ENCODE measurements at places on chromosomes 2 and 18.

DNA sequence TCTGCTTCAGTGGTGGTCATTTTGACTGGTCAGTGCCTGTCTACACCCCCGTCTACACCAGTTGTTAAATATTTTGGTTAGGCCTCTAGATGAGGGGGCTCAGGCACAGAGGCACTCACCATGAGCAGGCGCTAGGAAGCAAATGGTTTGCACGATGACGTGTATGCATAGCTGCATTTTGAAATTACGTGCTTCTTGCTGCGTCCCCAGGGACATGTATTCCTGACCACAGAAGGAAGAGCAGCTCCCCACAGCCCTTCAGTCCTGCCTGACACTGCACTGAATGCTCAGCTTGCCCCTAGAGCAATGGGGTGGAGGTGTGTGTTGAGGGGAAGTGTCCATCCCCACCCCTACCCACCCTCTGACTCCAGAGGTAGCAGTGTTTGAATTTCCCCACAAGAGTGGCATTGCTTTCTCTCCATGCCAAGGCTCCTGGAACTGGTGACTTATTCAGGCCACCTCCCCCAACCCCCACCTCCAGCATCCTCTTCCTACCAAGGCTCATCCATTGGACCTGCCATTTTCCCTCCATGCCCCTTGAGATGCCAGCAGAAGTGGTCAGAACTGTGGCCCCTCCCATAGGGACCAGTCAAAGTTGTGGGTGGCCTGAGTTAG, 11.4 kb upstream of the ZAP70 start:
- DNase-seq: no peak

DNA sequence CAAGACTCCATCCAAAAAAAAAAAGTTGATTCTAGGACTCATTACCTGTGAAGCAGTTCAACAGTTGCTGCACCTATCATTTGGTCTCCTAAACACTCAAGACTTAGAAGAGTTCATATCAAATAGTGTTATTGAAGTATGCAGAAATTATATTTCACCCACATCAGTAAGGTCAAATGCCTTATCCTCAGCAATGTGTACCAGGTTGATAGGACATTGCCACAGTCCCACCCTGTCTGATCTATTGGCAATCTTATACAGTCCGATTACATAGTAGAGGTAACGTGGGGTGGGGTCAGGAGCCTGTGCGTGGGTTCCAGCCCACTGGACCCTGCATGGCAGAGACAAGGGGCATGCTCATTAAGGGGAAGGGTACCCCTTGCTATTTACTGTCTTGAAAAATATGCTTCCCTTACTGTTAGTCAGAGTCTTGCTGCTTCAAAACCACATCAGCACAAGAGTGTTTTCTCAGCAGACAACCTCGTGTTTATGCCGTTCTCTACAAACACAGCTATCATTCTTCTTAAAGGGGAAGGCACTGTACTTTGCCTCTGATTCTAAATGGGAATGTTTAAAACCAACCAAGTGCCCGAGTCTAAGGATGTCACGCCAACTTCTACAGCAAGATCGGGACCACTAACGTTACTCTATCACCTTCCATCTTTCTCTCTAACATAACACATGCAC, 115.2 kb downstream of the MTCL1 start:
- DNase-seq: no peak

DNA sequence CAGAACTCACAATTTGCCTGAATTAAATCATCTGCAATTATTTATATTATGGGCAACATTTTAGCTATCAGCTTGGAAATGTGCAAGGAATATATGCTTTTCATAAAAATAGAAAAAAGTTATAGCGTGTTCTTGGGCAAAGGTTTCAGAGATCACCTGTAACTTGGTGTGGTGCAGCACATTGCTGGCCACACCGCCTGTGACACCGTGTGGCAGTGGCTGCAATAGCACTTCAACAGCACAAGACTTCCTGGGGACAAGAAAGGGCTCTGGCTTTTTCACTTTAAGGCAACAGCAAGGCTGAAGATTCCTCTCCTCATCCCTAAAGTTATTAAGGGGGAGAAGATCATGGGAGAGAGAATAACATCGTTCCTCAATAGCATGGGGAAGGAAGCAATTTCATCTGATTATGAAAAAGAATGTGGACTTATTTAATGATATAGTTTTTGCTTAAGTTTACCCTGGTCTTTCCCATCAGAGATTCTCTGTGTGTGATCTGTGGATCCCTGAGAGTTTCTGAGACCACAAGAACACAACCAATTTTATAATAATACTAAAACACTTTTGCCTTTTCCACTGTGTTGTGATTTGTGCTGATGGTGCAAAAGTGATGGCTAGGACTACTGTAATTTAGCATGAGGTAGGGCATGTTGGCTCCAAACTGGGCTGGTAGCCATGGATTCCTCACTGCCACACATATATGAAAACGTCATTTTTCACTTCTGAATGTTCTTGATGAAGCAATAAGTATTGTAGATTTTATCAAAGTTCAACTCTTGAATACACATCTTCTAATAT, 15.0 kb upstream of the SERPINB3 start:
- DNase-seq: no peak

DNA sequence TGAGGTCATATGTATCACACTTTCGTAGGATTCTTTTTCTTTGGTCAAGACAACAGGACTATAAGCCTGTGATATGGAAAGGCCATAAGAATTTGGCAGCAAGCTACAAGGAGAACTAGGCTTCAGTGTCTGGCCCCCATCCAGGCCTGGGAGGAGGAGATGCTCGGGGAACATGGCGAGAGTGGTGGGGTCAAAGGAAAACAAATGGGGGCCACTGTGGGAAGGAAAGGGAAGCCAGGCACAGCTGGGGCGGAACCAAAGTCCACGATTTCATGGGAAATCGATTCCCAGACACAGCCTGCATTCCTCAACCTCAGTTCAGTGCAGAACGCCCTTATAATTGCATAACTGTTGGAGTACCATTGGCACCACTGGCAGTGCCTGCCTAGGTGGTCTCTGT, 58.2 kb downstream of the MBP start:
- DNase-seq: no peak

DNA sequence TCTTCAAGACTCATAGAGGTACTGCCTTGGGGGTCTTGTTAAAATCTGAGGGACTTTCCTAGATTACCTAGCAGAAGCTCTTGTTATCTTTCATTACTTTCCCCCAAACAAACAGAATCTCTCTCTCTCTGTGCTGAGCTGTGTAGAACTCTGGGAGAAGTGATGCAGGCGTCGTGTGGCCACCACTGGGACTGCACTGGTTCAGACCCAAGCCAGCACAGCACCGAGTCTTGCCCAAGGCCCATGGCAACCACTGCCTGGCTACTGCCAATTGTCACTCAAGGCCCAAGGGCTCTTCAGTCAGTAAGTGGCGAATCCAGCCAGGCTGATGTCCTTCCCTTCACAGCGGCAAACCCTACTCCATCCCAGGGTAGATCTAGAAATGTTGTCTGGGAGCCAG, 28.6 kb downstream of the PPP1R1C start:
- DNase-seq: no peak

DNA sequence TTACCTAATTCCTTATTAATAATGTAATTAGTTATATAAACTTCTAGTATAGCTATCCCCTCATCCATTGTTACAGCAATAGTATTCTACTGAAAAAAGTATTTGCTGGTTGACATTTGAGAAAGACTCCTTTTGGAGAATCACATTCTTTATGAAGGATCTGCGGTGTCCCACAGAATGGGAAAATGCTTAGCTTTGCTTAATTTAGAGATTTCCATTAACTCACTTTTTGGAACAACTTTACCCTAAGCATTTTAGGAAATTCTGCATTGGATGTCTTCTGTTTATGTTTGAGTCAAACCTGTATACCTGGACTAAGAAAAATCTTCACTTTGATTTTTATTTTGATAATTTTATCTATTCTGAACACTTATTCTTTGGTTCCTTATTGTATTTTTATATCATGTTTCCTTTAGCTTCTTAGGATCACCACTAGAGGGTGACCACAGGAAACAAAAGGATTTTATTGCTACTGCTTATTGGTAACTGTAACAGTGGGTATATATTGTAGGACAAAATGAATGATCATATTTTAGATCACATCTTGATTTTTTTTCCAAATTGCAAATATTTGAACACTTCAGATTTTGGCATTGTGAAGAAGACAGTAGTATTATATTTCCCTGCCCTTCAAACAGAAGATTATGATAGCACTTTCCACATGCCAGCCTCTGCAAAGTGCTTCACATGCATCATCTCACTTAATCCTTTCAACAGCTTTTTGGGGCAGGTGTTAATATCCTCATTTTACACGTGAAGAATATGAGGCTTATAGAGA, 79.6 kb downstream of the MIB1 start:
- no peak for DNase-seq

DNA sequence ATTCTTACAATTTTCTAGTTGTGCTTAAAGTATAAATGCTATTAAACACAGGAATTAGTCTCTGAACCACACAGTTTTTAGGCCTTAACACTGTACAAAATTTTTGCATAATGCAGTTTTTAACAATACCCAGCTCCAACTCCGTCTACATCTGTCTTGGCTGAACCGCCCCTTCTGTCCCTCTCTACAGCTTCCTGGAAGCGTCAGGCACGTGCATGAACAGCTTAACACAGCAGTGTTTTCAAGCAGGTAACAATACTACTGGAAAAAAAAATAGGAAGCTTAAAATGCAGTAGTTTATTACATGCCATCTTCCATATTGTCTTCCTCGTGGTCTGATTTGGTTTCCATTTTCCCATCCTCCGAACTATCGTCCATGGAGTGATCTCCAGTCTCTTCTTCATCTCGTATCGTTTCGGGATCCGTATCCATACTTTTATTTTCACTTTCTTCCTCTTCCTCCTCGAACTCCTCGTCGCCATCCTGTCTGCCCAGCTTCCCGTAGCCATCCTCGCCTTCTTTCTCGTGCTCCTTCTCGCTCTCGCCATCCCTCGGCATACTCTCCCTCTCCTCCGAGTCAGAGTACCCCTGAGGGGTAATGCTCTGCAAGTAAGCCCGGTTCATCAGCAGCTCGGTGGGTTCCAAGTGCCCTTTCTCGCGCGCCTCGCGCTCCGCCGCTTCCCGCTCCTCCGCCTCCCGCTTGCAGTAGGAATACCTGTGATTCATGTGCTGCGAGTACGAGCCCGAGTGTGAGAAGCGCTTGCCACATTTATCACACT, 130.6 kb downstream of the ZEB2 start:
- no peak for DNase-seq

DNA sequence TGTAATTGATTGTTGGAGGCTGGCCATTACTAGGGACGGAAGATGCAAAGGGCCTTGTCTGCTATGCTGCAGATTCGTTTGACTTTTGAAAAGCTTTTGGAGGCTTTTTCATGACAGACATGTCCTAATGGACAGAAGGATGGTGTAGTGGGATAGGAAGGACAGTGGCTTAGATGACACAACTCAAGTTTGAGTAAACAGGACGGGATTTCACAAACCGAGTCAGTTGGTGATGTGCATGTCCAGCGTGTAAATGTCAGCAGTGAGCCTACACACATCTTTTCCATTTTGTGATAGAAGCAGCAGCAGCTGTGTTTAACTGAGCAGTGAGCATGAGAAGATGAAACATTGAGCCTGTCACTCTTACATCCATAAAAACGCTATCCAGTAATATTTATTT, 76.0 kb downstream of the NCK2 start:
- no peak for DNase-seq

DNA sequence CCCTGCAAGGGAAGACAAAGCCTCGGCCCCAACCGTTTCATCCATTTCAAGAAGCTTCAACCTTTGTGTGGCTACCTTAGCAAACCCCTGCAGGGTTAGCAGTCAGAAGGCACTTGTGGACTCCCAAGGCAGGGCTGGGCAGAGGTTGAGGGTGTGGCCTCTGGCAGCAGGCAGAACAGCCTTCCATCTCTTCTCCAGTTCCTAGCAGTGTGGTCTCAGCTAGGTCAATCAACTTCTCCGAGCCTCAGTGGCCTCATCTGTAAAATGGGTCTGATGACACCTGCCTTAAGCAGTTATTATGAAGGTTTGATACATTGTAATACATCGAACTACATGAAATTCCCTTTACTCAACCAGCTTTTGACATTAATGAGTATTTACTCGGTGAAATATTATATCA, 6.8 kb upstream of the PRSS56 start:
- DNase-seq: no peak

DNA sequence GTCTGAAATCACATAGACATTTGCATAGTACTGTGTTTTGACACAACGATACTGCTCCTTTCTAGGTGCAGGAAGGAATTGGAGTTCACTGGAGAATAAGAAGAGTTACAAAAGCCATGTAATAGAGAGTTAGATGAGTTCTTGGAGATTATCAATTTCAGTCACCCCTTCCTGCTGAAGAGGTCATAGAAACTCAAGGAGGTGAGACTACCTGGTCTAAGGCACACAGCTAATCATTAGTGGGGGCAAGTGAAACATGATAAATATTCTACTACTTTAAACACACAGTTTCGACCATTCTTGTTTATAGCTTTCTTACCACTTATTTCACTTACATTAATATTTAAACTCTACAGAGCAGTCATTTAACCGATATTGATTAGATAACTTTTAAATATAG, 286.9 kb upstream of the NXPH2 start:
- DNase-seq: no peak

DNA sequence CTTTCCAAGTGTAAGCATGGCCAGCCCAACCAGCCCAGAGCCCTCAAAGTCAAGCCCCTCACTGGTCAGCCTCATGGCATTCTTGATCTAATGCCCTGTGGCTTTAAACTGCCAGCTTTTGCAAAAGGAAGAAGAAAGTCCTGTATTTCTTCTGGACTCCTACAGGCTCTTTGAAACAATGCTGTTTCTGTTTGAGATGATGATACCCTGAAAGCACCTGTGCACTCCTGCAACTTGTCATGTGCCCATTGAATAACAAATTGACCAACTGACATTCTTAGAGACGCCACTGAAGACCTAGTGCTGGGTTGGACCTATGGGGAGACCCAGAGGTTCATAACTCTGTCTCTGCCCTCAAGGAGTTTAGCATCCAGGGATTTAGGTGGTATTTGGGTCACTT, 82.0 kb upstream of the MSH2 start:
- DNase-seq: no peak

DNA sequence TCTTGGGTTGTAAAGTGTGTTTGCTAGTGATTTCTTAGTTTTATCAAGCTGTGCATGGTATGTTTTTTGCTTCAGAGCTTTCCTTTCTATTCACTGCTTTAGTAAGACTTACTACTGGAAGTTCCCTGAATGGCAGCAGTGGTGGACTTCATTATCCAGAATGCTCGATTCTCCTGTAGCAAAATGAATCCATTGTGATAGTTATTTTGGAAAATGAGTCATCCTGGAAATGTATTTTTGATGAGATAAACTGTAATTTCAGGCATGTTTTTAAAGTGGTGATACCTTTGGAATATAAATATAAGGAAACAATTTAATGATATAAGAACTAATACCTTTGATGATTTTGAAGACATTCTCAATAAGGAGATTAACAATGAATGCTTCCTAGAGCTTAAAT, 387.1 kb downstream of the PTPRM start:
- DNase-seq: no peak

GRCh38 chr2:65263262-65263661, 35.6 kb downstream of the ACTR2 start:
- no peak for DNase-seq

DNA sequence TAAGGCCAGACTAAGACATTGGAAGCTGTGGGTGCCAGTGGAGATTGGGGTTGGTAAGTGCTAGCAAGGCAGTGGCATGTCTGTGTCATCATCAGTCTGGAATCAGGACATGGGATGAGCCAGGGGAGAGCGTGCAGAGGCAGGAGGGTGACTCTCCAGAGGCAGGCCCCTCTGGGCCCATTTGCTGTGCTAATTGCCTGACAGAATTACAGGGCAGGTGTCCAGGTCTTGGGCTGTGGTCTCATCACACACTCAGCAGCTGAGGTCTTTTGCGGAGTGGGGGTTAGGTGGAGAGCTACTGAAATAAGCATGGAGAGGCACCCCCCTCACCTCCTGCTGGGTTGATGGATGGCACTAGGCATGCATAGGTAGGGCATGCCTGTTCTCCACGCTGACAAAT, 57.4 kb downstream of the CELF4 start:
- DNase-seq: no peak

- no peak for DNase-seq
Measured at GRCh38 chr2:158635961-158636601, 159.0 kb upstream of the DAPL1 start.

All from stimulated activated CD4-positive, alpha-beta T cell treated with anti-CD3 and anti-CD28 coated beads, Interleukin-12 subunit alpha, Interleukin-12 subunit beta, amount 100 ng/mL, for 24 hours (primary cell).